Memory B cell (primary cell): ENCODE measurements at places on chromosomes 2 and 18.

GRCh38 chr2:25074826-25075225 lies 33.0 kb downstream of the EFR3B start:
- H3K27me3 ChIP-seq: peaks cover 10% of the 10 kb centered on the region
- peaks cover 5% of the 10 kb centered on the region for H3K4me1 ChIP-seq
- H3K36me3 ChIP-seq: no peaks in the 10 kb centered on the region
- no peak overlapping the region for H3K27ac ChIP-seq

- H3K36me3 ChIP-seq: no peaks in the 10 kb centered on the region
- H3K27ac ChIP-seq: no peak overlapping the region
- peaks cover 2% of the 10 kb centered on the region for H3K27me3 ChIP-seq
- H3K4me3 ChIP-seq: no peak overlapping the region
- H3K4me1 ChIP-seq: peaks cover 8% of the 10 kb centered on the region
Observed at GRCh38 chr2:159125858-159126257, 157.4 kb downstream of the TANC1 start.

- H3K4me3 ChIP-seq: no peak overlapping the region
- peaks cover 4% of the 10 kb centered on the region for H3K36me3 ChIP-seq
- H3K27me3 ChIP-seq: no peaks in the 10 kb centered on the region
- no peaks in the 10 kb centered on the region for H3K4me1 ChIP-seq
Observed at GRCh38 chr18:14075196-14075595, 57.0 kb downstream of the ZNF519 start.

GRCh38 chr2:109701362-109701761 lies 87.2 kb downstream of the SOWAHC start:
- no peak for DNase-seq
- no peak overlapping the region for H3K27ac ChIP-seq
- no peaks in the 10 kb centered on the region for H3K4me1 ChIP-seq
- no peak overlapping the region for H3K4me3 ChIP-seq
- H3K36me3 ChIP-seq: no peaks in the 10 kb centered on the region

GRCh38 chr18:48742706-48743475 lies 204.1 kb downstream of the CTIF start:
- H3K36me3 ChIP-seq: no peaks in the 10 kb centered on the region
- H3K27me3 ChIP-seq: no peaks in the 10 kb centered on the region
- no peak for DNase-seq
- H3K4me3 ChIP-seq: no peak overlapping the region
- H3K4me1 ChIP-seq: no peaks in the 10 kb centered on the region

GRCh38 chr18:76412010-76412817 lies 82.8 kb downstream of the ZNF516 start:
- H3K27ac ChIP-seq: no peak overlapping the region
- H3K4me1 ChIP-seq: peaks cover 4% of the 10 kb centered on the region
- H3K4me3 ChIP-seq: no peak overlapping the region
- H3K36me3 ChIP-seq: no peaks in the 10 kb centered on the region

GRCh38 chr2:127597984-127598380 lies 48.0 kb upstream of the GPR17 start:
- no peak for DNase-seq
- H3K27ac ChIP-seq: no peak overlapping the region
- peaks cover 11% of the 10 kb centered on the region for H3K4me1 ChIP-seq
- H3K4me3 ChIP-seq: no peak overlapping the region

DNA sequence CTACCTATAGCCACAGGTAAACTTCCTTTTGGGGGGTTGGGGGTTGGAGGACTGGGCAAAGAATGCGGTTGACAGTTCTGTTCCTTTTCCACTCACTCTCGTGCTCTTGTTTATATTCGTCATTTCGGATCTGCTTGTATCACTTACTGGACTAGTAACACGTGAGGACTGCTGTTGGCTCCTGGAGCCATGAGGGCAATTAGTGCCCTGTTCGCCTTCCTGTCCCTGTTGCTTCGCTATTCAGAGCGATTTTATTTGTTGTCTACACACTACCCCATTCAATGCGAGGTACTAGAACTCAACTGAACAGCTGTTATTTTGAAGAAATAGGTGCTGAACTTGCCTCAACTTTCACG lies 1.1 kb downstream of the KCNJ3 start:
- H3K27ac ChIP-seq: no peak overlapping the region
- peaks cover 2% of the 10 kb centered on the region for H3K36me3 ChIP-seq
- H3K4me1 ChIP-seq: peaks cover 3% of the 10 kb centered on the region
- DNase-seq: no peak

DNA sequence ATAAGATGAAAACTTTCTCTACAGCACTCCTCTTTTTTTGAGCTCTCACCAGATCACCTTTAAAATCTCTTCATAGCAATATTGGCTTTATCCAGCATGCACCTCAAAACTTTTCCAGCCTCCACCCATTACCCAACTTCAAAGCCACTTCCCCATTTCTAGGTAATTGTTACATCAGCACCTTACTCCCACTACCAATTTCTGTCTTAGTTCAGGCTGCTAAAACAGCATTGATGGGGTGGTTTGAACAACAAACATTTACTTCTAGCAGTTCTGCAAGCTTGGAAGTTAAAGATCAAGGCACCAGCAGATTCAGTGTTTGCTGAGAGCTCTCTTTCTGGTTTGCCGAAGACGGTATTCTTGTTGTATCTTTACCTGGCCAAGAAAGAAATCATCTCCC lies 114.0 kb upstream of the SLC39A10 start:
- no peak for DNase-seq
- H3K27me3 ChIP-seq: no peaks in the 10 kb centered on the region
- H3K36me3 ChIP-seq: peaks cover 7% of the 10 kb centered on the region
- H3K4me1 ChIP-seq: peaks cover 20% of the 10 kb centered on the region

GRCh38 chr18:2871111-2871720 lies 24.4 kb downstream of the EMILIN2 start:
- no peak for DNase-seq
- H3K4me3 ChIP-seq: no peak overlapping the region
- no peaks in the 10 kb centered on the region for H3K27me3 ChIP-seq
- no peaks in the 10 kb centered on the region for H3K36me3 ChIP-seq

GRCh38 chr2:54572636-54573536 lies 116.8 kb downstream of the SPTBN1 start:
- H3K27me3 ChIP-seq: no peaks in the 10 kb centered on the region
- peaks cover 72% of the 10 kb centered on the region for H3K4me1 ChIP-seq
- peak overlapping the region; percentile 69 for H3K4me3 ChIP-seq
- H3K36me3 ChIP-seq: peaks cover 15% of the 10 kb centered on the region
- peak overlapping the region; percentile 88 for H3K27ac ChIP-seq

- no peak for DNase-seq
- no peak overlapping the region for H3K27ac ChIP-seq
- H3K4me3 ChIP-seq: no peak overlapping the region
- H3K27me3 ChIP-seq: no peaks in the 10 kb centered on the region
Observed at GRCh38 chr18:53795061-53795460, 429.4 kb downstream of the MBD2 start.

- no peak for DNase-seq
- H3K27ac ChIP-seq: no peak overlapping the region
- H3K27me3 ChIP-seq: no peaks in the 10 kb centered on the region
- H3K4me3 ChIP-seq: no peak overlapping the region
- H3K36me3 ChIP-seq: no peaks in the 10 kb centered on the region
Observed at GRCh38 chr2:78864205-78864604, 161.3 kb upstream of the REG3G start.

GRCh38 chr18:8890957-8891464 lies 185.7 kb downstream of the MTCL1 start:
- H3K36me3 ChIP-seq: peaks cover 4% of the 10 kb centered on the region
- H3K27ac ChIP-seq: no peak overlapping the region
- no peak for DNase-seq
- H3K27me3 ChIP-seq: peaks cover 7% of the 10 kb centered on the region
- no peak overlapping the region for H3K4me3 ChIP-seq

GRCh38 chr2:143451642-143452281 lies 322.5 kb downstream of the ARHGAP15 start:
- no peak for DNase-seq
- peaks cover 4% of the 10 kb centered on the region for H3K4me1 ChIP-seq
- H3K27ac ChIP-seq: peak overlapping the region; percentile 38
- H3K4me3 ChIP-seq: no peak overlapping the region

- H3K27ac ChIP-seq: no peak overlapping the region
- no peaks in the 10 kb centered on the region for H3K27me3 ChIP-seq
- no peaks in the 10 kb centered on the region for H3K36me3 ChIP-seq
- no peak for DNase-seq
Observed at GRCh38 chr18:45165176-45165713, 450.0 kb upstream of the SLC14A2 start.

- no peaks in the 10 kb centered on the region for H3K4me1 ChIP-seq
- H3K36me3 ChIP-seq: no peaks in the 10 kb centered on the region
- H3K27ac ChIP-seq: no peak overlapping the region
- H3K4me3 ChIP-seq: no peak overlapping the region
- no peaks in the 10 kb centered on the region for H3K27me3 ChIP-seq
Observed at GRCh38 chr2:221635949-221636348, 63.8 kb upstream of the EPHA4 start.

DNA sequence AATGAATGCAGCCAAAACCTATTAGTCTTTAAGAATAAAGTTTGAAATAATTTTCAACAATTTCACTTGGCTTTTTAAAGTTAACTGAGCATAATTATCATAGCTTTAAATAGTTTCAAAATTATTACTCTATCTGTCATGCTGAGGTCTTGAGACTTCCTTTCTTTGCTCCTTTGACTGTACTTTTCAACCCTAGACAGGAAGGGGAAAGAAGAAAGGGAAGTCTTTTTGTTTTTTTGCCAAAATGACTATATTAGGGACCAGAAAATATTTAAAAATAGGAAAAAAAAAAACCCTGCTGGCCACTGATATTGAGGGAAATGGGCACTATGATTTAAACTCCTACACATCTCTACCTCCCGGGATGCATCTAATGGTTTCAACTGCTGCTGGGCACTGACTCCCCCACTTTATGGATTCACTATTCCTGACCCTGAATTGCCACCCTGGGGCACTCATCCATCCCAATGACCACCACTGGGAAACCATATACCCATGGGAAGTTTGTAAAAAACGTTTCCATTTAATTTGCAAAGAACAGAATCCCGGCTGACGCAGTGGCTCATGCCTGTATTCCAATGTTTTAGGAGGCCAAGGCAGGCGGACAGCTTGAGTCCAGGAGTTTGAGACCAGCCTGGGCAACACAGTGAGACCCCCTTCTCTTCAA lies 50.5 kb downstream of the GAREM1 start:
- H3K36me3 ChIP-seq: no peaks in the 10 kb centered on the region
- H3K4me1 ChIP-seq: no peaks in the 10 kb centered on the region
- H3K27me3 ChIP-seq: peaks cover 2% of the 10 kb centered on the region
- no peak overlapping the region for H3K4me3 ChIP-seq
- DNase-seq: no peak

DNA sequence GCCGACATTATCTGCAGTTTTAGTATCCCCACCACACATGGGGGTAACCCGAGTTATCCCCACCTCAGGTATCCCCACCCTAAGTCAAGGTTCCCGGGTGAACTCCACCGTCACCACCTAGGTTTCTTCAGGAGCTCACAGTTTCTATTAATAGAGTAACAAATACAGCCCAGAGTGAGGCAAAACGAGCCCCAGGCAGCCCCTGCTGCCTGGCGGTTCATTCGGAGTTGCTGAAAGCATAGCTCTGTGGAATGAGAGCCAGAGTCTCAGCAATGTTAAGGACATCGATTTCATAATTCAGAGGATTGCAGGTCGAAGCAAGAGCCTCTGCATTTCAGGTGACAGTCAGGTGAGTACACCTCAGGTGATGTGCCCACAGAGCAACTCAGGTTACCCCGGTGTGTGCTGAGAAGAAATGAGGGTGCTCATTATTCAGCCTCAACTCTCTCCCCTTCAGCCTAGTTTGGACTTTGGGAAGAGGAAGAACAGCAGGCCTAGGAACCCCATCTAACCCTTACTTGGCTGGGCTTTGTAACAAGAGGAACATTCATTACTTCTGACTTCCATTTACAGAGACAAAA lies 10.7 kb downstream of the SATB2 start:
- H3K36me3 ChIP-seq: no peaks in the 10 kb centered on the region
- H3K27me3 ChIP-seq: peaks cover 4% of the 10 kb centered on the region
- no peak overlapping the region for H3K27ac ChIP-seq
- H3K4me3 ChIP-seq: no peak overlapping the region
- H3K4me1 ChIP-seq: no peaks in the 10 kb centered on the region

DNA sequence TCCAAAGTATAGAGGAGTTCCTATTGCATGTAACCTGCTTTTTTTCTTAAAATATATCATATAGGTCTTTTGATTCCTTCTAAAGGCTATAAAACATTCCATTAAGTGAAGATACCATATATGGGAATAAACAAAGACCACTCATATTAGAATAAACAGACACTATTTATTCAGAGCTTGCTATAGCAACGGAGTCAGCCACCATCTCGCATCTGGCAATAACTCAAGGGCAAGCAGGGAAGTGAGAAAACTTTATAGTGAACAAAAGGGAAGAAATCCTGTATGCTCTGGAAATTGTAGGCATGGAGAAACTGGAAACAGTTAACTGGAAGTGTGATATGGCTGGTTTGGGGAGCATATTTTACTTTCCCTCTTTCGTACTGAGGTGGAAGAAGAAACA lies 301.9 kb downstream of the PTH2R start:
- no peaks in the 10 kb centered on the region for H3K36me3 ChIP-seq
- no peak overlapping the region for H3K27ac ChIP-seq
- no peak for DNase-seq
- H3K4me3 ChIP-seq: no peak overlapping the region

DNA sequence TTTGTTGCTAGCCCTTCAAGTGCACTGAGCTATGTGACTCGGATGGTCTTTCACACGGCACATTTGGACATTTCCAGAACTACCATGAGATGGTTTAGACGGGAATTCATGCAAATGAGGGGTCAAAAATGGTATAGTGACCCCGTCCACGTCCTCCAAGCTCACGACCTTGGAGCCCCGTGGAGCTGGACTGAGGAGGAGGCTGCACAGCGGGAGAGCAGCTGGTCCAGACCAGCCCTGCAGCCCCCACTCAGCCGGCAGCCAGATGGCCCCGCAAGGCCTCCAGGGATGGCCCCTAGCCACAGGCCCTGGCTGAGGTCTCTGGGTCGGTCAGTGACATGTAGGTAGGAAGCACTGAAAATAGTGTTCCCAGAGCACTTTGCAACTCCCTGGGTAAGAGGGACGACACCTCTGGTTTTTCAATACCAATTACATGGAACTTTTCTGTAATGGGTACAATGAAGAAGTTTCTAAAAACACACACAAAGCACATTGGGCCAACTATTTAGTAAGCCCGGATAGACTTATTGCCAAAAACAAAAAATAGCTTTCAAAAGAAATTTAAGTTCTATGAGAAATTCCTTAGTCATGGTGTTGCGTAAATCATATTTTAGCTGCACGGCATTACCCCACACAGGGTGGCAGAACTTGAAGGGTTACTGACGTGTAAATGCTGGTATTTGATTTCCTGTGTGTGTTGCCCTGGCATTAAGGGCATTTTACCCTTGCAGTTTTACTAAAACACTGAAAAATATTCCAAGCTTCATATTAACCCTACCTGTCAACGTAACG lies 88.8 kb downstream of the EPAS1 start:
- peaks cover 14% of the 10 kb centered on the region for H3K27me3 ChIP-seq
- H3K36me3 ChIP-seq: no peaks in the 10 kb centered on the region
- no peak for DNase-seq
- no peaks in the 10 kb centered on the region for H3K4me1 ChIP-seq
- no peak overlapping the region for H3K27ac ChIP-seq
